ENCODE measurements at places on chromosomes 5 and 9.

DNA sequence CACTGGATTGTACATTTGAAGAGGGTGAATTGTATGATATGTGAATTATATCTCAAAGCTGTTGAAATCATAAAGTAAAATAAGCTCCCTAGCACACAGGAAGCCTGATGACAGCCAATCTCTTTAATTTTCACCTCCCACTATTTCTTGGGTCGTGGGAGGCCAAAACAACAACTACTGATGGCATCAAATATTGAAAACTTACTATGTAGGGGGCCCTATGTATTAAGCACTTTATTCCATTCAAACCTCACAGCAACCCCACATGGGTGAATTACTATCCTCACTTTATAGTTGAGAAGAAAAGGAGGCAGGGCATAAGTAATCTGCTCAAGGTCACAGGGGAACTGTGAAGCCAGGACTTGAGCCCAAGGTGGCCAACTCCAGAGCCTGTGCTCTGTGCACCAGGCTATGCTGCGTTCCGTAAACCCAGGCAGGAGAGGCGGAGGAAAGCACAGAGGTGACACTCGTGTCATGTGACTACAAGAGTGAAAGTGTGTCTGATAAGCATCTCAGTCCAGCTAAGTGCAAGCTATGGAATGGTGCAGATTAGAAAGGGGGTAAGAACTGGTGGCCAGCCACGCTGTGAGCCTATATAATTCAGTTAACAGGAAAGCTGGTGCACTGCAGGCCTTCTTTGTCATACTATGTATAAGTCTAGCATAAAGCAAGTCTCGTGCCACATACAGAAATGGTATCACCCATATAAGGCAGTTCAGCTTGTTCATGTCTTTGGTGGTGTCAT lies 221.0 kb downstream of the DCP2 start:
- DNase-seq = no peak

DNA sequence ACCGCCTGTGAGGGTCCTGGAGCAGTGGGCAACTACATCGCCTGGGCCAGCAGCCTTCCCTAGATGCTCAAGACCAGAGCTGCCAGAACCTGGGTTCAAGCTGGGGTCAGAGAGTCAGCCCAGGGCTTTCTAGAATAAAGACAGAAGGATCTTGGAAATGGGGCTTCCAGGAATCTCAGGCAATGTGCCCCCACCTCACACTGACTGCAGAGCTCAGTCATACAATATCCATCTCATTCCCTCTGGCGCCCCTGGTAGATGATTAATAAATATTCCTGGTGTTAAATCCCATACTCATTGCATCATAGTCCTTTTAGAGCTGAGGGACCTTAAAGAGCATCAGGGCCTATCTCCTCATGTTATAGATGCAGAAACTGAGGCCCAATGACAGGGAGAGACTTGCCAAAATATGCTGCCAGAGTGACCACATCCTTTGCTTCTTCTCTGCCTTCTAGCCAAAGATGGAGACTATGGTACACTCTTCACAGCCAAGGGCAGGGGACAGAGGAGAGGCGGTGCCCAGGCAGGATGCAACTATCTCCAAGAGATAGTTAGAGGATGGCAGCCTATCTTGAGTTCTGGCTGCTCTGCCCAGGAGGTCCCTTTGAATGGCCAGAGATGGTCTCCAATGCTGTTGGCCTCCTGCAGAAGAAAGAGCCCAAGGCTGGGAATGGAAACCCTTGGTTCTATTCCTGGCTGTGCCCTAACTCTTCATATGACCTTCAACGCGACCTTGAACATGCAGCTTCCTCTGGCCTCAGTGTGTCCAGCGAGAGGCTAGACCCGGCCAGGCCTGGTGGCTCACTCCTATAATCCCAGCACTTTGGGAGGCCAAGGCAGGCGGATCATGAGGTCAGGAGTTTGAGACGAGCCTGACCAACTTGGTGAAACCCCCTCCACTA lies 36.2 kb upstream of the IL17B start:
- no peak for DNase-seq

- DNase-seq = no peak
Measured at GRCh38 chr5:177557041-177557647, 2.8 kb upstream of the FAM193B start.

DNA sequence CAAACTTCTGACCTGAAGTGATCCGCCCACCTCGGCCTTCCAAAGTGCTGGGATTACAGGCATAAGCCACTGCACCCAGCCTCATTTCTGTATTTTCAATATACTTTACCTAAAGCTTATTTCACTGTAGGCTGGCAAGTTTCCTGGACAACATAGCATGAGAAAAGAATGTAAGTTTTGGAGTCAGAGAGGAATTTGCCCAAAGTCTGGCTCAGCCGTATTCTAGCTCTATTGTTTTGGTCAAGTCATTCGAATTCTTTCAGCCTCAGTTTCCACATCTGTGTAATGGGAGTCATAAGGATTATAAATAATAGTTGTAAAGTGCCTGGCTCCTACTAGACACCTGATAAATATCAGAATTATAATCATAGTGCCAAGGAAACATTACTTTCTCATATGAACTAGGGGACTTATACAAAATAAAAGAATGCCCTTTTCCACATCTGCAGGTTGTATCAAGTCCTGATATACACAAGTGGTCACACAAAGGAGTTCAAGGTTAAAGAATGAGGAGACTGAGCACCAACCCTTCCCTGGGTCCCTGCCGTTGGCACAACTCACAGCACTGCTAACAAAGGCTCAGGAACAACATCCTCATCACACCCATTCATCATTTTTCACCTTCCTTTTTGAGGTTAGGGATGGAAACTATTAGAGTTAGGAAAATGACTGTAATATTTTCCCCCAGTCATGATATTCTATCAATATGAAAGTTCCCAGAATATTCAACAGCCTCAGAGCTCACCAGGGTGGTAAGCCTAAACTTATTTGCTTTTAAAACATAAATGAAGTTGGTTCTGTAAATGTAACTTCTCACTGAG lies 34.6 kb upstream of the RAI14 start:
- no peak for DNase-seq

DNA sequence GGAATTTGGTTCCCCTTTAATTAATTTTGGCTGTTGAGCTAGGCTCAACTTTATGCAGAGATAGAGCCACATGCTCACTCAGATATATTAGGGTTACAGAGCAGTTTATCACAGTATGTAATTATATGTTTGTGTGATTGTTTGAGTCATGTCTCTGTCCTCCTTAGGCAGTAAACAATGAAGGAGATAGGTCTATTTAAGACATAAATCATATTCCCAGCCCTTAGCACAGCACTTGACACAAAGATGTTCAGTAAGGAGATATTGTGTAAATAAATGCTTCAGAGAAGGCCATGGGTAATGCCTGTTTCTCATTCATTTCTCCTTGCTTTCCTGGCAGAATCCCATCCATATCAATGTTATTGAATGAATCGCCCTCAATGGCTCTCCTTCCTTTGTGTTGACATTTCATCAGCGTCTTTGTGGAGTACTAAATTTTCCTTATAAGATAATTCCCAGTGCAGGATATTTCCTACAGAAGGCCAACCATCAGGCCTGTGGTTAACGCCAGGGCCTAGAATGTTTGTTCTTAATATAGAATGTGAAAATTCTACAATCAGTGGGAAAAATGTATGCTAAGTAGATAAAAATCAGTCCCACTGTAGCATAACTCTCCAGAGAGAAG lies 408.0 kb downstream of the EBF1 start:
- DNase-seq = no peak

GRCh38 chr5:128422612-128423011 lies 115.4 kb downstream of the FBN2 start:
- DNase-seq = no peak

GRCh38 chr9:65449423-65449822 lies 164.4 kb upstream of the FOXD4L5 start:
- DNase-seq = no peak

DNA sequence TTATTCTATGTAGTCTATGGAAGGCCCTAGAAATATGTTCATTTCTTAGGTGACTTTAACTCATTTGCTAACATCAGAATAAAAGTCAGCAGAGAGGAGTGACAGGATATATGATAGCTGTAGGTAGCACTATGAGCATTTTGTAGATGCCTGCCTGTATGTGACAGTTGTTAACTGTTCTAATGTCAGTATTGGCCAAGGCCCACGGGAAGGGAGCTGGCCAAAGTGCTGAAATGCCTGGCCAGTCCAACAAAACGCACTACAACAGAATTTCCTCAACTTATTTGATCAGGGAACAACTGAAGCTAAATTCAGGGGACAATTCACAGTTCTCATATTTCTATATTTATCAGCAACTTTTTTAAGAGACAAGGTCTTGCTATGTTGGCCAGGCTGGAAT lies 20.8 kb downstream of the SV2C start:
- peak; percentile 70 for DNase-seq

DNA sequence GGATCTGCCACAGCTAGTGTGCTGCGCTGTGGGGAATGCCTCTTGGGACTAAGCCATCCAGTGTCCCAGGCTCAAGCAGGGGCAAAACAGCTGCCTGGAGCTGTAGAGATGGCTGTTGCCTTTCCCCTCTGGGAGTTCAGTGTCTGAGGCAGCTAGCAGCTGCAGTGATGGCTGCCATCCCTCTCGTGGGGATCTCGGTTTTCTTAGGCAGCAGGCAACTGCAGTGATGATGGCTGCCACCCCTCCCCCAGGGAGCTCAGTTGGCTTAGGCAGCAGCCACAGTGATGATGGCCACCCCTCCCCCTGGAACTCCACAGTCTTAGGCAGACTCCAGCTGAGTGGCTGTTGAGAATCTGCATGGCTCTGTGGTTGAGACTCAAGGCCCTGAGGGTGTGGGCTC lies 1389.2 kb upstream of the NUDT12 start:
- DNase-seq = no peak

DNA sequence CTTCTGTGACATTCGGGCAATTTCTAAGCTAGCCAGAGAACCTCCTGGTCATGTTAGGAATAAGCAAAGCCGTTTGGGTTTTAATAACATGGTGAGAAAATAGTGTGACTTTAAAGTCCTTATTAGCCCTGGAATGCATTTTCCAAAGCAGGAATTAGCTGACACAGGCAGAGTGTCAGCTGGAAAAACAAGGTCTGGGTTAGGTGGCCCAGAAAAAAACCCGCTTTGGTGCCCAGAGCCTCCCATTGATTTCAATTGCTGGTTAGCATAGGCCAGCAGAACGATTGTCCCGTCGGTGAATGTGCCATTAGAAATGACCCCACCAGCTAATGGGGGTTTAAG lies 62.1 kb upstream of the CPEB4 start:
- DNase-seq = no peak

- DNase-seq = no peak
Measured at GRCh38 chr5:39986614-39987013, 561.8 kb upstream of the DAB2 start.

DNA sequence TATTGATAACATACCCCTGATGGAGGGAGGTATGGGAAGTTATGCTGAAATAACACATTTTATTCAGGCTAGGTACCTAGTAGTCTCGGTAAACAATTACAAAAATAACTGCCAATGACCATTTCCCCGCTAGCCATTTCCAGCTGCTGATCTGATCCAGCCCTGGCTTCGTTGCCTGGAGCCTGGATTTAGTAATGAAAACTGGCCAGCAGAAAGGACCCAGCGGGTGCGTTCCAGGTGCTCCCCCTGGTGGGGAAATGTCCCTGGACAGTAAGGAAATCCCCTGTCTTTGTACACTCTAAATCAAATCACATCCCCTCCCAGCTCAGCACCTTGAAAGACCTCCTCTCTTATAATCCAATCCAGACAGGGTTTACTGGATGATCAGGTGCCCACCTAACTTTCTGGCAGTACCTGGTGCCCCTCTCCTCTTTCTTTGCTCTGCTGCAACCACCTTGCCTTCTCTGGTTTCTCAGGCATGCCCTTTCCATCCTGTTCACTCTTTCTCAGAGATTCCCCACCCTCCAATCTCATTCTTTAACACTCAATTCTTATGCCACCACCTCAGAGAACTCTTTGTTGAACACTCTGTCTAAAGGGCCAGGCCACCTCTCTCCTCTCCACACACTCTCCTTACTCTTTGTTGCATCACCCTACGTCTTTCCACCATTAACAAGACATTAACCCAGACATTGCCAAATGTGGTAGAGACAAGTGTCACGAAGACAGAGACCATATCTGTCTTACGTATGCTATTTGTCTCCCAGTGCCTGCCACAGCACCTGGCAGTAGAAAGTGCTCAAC lies 50.1 kb upstream of the SMAD5 start:
- peak; percentile 67 for DNase-seq

GRCh38 chr5:106964132-106964531 lies 706.6 kb downstream of the EFNA5 start:
- no peak for DNase-seq

- DNase-seq = no peak
Measured at GRCh38 chr5:14884062-14884612, 12.6 kb upstream of the ANKH start.

DNA sequence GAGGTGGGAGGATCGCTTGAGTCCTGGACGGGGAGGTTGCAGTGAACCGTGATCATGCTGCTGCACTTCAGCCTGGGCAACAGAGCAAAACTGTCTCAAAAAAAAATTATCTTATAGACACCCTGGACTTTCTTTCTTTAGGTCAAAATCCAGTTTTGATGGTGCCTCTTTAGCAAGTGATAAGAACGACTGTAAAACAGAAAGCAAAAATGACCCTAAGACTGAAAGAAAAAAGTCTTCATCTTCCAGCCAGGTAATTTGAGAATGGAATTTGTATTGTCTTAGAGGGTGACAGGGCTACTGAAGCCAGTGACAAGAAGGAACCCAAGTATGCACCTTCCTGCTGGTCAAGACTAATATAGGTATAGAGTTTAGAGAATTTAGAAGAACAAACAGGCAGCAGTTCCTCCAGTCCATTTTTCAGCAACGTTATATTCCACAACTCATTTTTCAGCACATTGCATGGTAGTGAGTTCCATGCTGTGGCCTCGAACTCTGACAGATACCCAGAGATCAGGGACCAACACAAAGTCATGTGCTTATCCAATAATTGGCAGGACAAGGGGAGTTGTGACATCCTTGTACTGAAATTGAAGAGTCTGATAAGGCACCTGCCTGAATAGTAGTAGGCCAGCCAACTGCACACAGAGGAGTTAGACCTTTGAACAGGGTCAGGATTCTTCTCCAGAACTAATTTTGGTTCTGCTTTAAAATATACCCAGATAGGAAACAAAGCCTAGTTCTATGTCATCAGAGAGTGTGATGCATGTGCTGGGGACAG lies 46.5 kb downstream of the GRAMD2B start:
- no peak for DNase-seq

DNA sequence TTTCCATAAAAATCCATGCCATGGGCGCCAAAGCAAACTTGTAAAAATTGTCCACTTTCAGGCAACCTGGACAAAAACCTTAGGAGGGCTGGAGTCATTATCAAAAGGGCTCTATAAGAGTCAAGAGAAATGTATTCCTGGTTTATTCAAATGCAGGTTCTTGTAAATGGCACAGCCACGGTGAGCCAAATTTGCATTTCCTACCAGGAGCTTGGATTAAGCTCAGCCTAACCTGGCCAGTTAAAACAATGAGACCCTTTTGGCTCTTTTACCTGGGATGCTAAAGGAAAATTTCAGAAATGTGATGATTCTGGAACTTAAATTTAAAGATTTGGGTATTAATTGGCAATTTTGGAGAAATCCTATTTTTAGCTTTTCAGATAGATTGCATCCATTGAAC lies 8.9 kb upstream of the ZNF474 start:
- DNase-seq = no peak
